Ovary (tissue), 10 donors: ENCODE measurements at places on chromosomes 1 and 21. TPM values are rescaled to one million over a fixed set of nuclear protein-coding genes. Genes with fewer than 3 reads are reported as not detected.

DNA sequence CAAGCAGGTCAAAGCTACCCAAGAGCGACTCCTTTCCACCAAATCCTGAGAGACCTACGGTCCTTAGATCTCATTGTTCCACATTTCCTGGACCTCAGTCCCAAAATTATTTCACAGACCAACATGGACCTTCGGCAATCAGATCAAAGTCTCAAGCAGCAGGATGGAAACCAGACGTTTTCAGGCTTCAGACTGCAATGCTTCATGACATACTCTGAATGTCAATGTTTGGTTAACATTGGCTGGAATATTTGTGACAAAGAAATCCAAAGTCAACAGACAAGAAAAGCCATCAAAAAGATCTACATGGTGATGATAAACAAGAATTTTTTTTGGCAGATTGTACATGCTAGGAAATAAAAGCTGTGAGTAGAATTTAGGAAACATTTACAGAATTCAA lies 1057.3 kb downstream of the ADGRL2 start:
- no peaks in the 10 kb centered on the region for H3K4me1 ChIP-seq
- DNase-seq: no peak
- H3K36me3 ChIP-seq: no peaks in the 10 kb centered on the region
- H3K4me3 ChIP-seq: no peak overlapping the region

GRCh38 chr1:1759456-1760344 lies 18.6 kb downstream of the NADK start:
- H3K27ac ChIP-seq: no peak overlapping the region
- no peak overlapping the region for H3K4me3 ChIP-seq
- no peaks in the 10 kb centered on the region for H3K36me3 ChIP-seq
- no peaks in the 10 kb centered on the region for H3K4me1 ChIP-seq
- DNase-seq: no peak

GRCh38 chr1:204307334-204307883 lies 52.3 kb downstream of the PLEKHA6 start:
- H3K27ac ChIP-seq: peak overlapping the region; percentile 58
- no peaks in the 10 kb centered on the region for H3K36me3 ChIP-seq
- peak; percentile 65 for DNase-seq
- no peak overlapping the region for H3K4me3 ChIP-seq
- H3K27me3 ChIP-seq: no peaks in the 10 kb centered on the region

GRCh38 chr1:4709641-4710040 lies 55.2 kb downstream of the AJAP1 start:
- no peaks in the 10 kb centered on the region for H3K27me3 ChIP-seq
- no peaks in the 10 kb centered on the region for H3K36me3 ChIP-seq
- no peak overlapping the region for H3K4me3 ChIP-seq
- DNase-seq: no peak
- H3K4me1 ChIP-seq: peaks cover 9% of the 10 kb centered on the region

DNA sequence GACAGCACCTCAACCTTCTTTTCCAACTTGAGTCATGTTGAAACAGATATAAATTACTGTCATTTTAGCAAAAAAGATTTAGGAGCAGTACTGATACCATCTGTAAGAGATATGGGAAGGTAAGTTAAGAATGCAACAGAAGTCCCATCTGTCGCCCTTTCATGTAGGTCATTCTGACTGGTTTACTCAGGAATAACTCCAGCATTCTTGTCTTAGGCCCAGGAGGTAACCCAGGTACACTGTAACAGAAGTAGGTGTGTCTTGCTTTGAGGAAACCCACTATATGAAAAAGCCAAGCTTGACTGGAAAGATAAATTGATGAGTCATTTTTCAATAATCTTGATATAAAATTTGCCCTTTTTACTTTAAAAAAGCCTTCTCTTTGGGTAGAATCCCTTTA lies 35.4 kb downstream of the PGM1 start:
- H3K27me3 ChIP-seq: no peaks in the 10 kb centered on the region
- peaks cover 6% of the 10 kb centered on the region for H3K4me1 ChIP-seq
- H3K4me3 ChIP-seq: no peak overlapping the region

- no peaks in the 10 kb centered on the region for H3K27me3 ChIP-seq
- H3K27ac ChIP-seq: no peak overlapping the region
- H3K36me3 ChIP-seq: no peaks in the 10 kb centered on the region
- DNase-seq: peak; percentile 88
- no peak overlapping the region for H3K4me3 ChIP-seq
Measured at GRCh38 chr1:27662707-27663393, 9.1 kb downstream of the IFI6 start.

DNA sequence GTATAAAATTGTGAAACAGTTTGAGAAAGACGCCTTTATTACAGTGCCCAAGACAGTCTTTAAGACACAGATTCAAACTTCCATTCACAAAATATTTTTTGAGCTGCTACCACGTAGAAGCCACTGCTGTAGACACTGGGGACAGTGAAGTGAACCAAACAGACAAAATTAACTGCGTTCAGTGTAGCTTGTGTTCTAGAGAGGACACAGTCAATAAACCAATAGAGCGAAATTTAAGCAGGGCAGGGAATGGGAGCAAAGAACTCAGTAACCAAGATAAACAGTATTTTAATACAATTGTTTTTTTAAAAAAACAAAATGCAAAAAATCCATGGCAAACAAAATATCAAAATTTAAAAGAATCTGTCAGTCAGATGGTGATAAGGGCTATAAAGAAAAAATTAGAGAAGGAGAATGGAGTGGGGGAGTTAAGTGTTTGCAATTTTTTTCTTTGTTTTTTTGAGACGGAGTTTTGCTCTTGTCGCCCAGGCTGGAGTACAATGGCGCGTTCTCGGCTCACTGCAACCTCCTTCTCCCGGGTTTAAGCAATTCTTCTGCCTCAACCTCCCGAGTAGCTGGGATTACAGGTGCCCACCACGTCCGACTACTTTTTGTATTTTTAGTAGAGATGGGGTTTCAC lies 719 bp upstream of the PARS2 start:
- no peaks in the 10 kb centered on the region for H3K27me3 ChIP-seq
- H3K4me1 ChIP-seq: peaks cover 1% of the 10 kb centered on the region
- no peak for DNase-seq
- H3K36me3 ChIP-seq: no peaks in the 10 kb centered on the region
- H3K4me3 ChIP-seq: peak overlapping the region; percentile 33

GRCh38 chr1:51306950-51307349 lies 23.4 kb downstream of the TTC39A start:
- H3K27ac ChIP-seq: no peak overlapping the region
- H3K4me3 ChIP-seq: no peak overlapping the region
- H3K4me1 ChIP-seq: no peaks in the 10 kb centered on the region
- no peaks in the 10 kb centered on the region for H3K36me3 ChIP-seq
- no peak for DNase-seq
- no peaks in the 10 kb centered on the region for H3K27me3 ChIP-seq

Gene DDAH1
- 4.5 TPM for polyA plus RNA-seq

Gene AK2
- polyA plus RNA-seq: 150 TPM

Gene TFB2M
- polyA plus RNA-seq: 7.6 TPM

Gene ANGEL2
- 18.3 TPM for polyA plus RNA-seq

Gene RXFP4
- polyA plus RNA-seq: not detected

Gene CDC73
- polyA plus RNA-seq: 11.9 TPM

Gene SPRR1A
- not detected for polyA plus RNA-seq
